Calu3 (cell line): ENCODE measurements at places on chromosomes 4 and X. TPM values are rescaled to one million over a fixed set of nuclear protein-coding genes. Genes with fewer than 3 reads are reported as not detected.

The TMEM35A gene
- total RNA-seq, result not detected in 2 replicates

The F11 gene
- 0.38 and 0.86 TPM in 2 replicates for total RNA-seq

DNA sequence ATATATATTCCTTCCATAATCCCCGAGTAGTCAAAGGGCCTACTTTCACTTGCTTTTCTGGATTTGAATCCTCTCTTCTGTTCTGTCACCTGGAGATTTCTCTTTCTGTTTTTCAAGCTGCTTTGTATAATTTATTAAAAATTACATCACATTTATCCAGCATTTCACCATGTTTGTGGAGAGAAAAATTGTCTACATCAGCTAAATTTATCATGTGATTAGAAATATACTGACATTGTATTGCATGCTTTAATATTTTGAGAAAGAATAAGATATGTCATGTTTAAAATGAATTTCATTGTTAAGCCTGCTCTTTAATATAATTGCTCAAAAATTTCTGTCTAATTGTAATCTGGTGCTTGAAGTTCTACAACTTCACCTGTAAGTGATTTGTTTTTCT is 323.1 kb upstream of the DKK2 start:
- peaks cover 1% of the 10 kb centered on the region for H3K4me1 ChIP-seq
- H3K36me3 ChIP-seq, result no peaks in the 10 kb centered on the region
- H3K27ac ChIP-seq, result no peak overlapping the region
- no peak for DNase-seq
- H3K27me3 ChIP-seq, result no peaks in the 10 kb centered on the region
- H3K4me3 ChIP-seq, result no peak overlapping the region

DNA sequence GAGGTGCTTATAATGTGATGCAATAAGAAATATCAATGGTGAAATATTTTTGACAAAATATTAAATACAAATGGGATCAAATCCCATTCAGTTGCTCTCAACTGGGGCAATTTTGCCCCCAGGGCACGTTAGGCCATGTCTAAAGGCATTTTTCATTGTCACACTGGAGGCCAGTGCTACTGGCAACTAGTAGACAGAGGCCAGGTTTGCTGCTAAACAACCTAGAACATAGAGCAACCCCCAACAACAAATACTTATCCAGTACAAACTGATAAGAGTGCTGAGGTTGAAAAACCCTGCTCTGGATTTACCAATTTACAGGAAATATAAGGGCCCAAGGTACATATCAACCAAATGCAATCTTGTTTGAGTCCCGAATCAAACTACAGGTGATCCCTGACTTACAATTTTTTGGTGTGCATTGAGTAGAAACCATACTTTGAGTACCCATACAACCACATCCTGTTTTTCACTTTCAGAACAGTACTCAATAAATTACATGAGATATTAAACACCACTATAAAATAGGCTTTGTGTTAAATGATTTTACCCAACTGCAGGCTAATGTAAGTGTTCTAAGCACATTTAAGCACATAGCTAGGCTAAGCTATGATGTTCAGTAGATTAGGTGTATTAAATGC is 237.5 kb downstream of the HNRNPD start:
- no peak overlapping the region for H3K4me3 ChIP-seq
- DNase-seq, result no peak
- no peak overlapping the region for H3K27ac ChIP-seq
- no peaks in the 10 kb centered on the region for H3K4me1 ChIP-seq

DNA sequence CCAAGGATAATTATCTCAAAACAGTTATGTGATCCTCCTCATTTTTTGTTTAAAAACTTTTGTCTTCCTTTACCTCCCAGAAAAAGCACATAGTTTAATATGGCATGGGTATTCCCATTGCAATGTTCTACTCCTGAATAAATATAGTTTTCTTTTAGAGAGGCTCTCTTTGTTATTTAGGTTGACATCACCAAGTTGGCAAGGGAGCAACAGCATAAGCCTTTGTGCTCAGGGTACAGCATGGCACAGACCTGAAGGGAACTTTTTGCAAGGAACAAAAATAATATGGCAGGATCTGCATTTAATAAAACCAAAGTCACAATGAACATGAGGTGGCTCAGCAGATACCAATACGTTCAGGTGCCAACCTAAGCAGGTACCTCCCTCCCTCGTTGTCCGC is 47.1 kb upstream of the NPY2R start:
- H3K27me3 ChIP-seq, result no peaks in the 10 kb centered on the region
- no peaks in the 10 kb centered on the region for H3K36me3 ChIP-seq
- no peak overlapping the region for H3K27ac ChIP-seq

DNA sequence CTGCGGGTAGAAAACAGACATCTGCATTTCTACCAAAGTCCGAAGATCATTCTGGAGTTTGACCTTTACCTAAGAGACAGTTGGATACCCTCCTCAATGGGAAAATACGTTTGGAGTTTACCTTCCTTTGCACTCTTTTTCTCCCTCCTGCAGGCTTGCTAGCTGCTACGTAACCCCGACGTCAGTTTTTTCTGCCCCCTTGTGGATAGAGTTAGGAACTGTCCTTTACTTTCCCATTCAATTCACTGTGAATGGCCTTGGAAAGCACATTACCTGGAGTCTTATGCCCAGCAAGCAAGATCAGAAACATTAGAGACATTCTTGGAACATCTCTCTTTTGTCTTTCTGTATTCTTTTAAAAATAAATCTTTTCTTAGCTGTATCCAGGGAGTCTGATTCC is 250.7 kb downstream of the NAP1L3 start:
- H3K27me3 ChIP-seq, result no peaks in the 10 kb centered on the region
- no peak for DNase-seq
- H3K36me3 ChIP-seq, result no peaks in the 10 kb centered on the region

- DNase-seq, result peak; percentile 30
- H3K4me3 ChIP-seq, result peak overlapping the region; percentile 43
- peak overlapping the region; percentile 70 for H3K27ac ChIP-seq
These were observed 7.2 kb downstream of the TBC1D14 start for GRCh38 chr4:6916587-6917460.

- peaks cover 9% of the 10 kb centered on the region for H3K4me1 ChIP-seq
- no peaks in the 10 kb centered on the region for H3K27me3 ChIP-seq
- no peak for DNase-seq
- H3K27ac ChIP-seq, result no peak overlapping the region
- H3K36me3 ChIP-seq, result no peaks in the 10 kb centered on the region
- no peak overlapping the region for H3K4me3 ChIP-seq
These were observed 73.2 kb downstream of the SORBS2 start for GRCh38 chr4:185738820-185739219.
